HT1080 (cell line): ENCODE measurements at places on chromosomes 6 and 20. TPM values are rescaled to one million over a fixed set of nuclear protein-coding genes. Genes with fewer than 3 reads are reported as not detected.

GRCh38 chr20:64069614-64070243 is 6.7 kb downstream of the TCEA2 start:
- no peak for DNase-seq

The SLC2A10 gene
- 0.55 TPM in 1 of 2 replicates, not detected in the other for total RNA-seq

The RWDD2A gene
- total RNA-seq: 1.4 and 1.7 TPM in 2 replicates

The PHACTR1 gene
- total RNA-seq: 3.4 and 7.8 TPM in 2 replicates

The TINAG gene
- not detected in 2 replicates for total RNA-seq

DNA sequence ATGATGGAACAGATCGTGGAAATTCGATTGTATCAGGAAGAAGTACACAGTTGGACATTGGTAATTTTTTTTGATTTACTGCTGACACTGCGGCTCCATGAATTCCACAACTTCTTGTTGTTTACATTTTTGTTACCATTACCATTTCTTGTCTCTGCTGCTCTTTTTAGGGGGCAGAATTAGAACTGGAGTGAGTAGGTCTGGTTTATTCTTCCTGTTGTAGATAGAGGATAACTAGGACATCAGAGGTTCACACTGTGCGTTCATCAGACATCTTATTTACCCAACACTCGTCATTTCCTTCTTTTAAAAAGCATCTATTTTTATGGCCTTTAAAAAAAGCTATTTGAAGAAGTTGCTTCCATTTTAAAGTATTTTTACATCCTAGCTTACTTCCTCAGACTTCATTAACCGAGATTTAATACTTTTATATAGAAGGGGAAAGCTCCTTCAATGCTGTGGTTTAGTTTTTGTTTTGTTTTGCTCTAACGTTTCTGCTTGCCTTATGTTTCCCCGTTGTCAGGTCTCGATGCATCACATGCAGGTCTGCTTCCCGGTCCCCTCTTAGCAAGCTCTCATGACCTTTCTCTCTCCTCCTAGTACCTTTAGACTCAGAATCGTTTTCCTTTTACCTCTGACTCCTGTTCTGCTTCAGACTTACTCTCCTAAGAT is 139.1 kb downstream of the ARID1B start:
- DNase-seq: no peak

- peak; percentile 69 for DNase-seq
Measured at GRCh38 chr6:13923527-13924145, 1.1 kb upstream of the RNF182 start.

DNA sequence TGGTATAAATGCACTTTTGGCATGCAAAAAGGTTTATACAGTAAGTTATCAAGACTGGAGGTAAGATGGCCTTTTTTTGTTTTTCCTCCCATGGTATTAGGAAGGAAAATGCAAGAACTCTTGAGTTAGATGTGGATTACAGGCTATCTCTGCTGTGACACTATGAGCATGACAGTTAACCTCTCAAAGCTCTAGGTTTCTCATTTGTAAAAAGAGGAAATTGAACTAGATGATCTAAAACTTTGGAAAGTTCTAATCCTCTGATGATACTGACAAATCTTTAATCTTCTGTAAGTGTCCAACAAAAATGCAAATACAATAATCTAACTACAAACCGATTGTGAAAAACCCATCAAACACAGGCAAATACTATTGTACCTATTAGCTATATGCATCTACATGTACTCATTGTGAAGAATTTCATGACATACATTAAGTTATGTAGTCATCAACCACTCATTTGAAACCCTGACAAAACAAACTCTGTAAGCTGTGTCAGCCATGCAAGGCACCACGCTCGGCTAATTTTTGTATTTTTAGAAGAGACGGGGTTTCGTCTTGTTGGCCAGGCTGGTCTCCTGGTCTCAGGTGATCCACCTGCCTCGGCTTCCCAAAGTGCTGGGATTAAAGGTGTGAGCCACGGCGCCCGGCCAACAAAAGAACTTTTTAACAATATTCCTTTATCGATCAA is 4.2 kb downstream of the CDK19 start:
- no peak for DNase-seq

GRCh38 chr6:152170702-152171667 is 363.5 kb downstream of the ESR1 start:
- DNase-seq: peak; percentile 10

The GABRR2 gene
- 0.10 TPM in 1 of 2 replicates, not detected in the other for total RNA-seq

DNA sequence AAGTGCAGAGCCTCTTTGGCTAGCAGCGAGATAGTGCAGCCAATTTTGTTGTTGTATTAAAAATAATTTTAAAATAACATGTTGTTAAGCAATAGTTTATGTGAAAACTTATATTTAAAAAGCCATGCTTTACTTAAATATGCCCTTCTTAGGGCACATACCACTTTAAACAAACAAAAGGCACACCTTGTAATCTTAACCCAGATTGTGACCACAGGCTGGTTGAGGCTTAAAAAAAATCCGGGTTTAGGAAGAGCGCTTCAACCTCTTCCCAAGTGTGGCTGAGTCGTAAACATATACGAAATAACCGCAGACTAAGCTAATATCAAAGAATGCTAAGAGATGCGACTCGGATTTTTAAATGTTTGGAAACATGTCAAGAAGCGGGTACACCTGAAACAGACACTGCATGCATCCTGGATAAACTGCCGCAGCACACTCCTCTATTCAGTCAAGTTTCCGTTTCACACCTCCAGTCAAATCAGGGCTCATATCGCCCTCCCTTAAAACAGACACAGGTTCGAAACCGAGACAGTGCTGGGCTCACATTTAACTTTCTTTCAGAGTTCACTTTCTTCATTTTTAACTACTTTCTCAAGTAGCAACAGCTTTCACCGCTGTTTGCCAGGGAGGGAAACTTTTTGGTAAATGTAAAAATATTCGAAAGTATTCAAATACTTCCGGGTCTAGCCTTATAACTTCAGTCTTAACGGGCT is 1.5 kb downstream of the DEK start:
- peak; percentile 32 for DNase-seq

The ADGRF4 gene
- total RNA-seq: 0.97 and 1.8 TPM in 2 replicates

The NKX2-2 gene
- 0.13 TPM in 1 of 2 replicates, not detected in the other for total RNA-seq

GRCh38 chr6:2730353-2731107 is 20.2 kb downstream of the MYLK4 start:
- DNase-seq: no peak

DNA sequence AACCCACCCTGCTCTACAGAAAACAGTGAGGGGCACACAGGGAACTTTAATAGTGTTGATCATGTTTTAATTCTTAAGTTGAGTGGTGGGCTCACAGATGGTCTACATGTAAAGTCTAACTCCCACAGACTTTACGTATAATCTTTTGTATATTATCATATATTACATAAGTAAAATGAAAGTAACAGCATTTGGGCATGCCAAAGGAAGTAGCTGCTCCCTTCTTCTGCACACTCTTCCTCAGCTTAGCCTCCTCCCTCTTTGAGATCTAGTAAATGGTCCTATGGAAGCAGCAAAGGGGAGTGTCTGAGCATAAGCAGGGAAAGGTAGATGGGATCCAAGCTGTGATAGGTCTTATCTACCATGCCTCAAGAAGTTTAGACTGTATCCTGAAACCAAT is 11.2 kb downstream of the MED20 start:
- DNase-seq: no peak

GRCh38 chr20:32333988-32334885 is 23.9 kb upstream of the ASXL1 start:
- no peak for DNase-seq

- no peak for DNase-seq
Measured at GRCh38 chr6:7692453-7692784, 33.5 kb upstream of the BMP6 start.

The CYP24A1 gene
- total RNA-seq: 0.03 TPM in 1 of 2 replicates, not detected in the other

DNA sequence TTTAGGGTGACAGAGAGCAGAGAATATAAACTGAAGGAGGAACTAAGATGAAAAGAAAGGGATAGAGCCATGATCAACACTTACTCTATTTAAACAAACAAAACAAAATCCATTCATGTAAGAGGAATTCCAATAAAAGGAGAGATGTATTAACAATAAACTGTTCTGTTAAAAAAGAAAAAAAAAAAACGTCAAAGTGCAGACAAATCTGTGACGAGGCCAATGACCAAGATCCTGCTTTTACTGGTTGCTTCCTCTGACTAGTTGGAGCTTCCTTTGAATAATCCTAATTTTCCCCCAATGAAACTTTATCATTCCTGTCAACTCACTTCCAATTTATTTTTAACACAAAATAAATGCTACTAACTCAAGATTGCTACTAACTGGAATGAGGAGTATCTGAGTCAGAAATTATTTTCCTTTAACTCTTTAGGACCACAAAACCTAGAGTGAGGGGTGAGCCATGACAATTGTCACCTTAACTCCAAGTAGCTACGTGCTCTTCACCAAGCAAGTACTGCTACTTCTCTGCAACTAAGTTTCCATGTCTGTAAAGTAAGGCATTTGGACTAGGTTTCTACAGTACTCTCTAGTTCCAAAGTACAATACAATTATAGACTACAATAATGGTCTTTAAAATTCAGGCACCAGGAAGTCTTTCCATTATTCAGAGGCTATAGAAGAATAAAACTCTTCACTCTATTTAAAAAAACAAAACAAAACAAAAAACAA is 152.0 kb downstream of the PTPRK start:
- peak; percentile 5 for DNase-seq

GRCh38 chr6:107691062-107691751 is 132.9 kb downstream of the SCML4 start:
- peak; percentile 29 for DNase-seq

DNA sequence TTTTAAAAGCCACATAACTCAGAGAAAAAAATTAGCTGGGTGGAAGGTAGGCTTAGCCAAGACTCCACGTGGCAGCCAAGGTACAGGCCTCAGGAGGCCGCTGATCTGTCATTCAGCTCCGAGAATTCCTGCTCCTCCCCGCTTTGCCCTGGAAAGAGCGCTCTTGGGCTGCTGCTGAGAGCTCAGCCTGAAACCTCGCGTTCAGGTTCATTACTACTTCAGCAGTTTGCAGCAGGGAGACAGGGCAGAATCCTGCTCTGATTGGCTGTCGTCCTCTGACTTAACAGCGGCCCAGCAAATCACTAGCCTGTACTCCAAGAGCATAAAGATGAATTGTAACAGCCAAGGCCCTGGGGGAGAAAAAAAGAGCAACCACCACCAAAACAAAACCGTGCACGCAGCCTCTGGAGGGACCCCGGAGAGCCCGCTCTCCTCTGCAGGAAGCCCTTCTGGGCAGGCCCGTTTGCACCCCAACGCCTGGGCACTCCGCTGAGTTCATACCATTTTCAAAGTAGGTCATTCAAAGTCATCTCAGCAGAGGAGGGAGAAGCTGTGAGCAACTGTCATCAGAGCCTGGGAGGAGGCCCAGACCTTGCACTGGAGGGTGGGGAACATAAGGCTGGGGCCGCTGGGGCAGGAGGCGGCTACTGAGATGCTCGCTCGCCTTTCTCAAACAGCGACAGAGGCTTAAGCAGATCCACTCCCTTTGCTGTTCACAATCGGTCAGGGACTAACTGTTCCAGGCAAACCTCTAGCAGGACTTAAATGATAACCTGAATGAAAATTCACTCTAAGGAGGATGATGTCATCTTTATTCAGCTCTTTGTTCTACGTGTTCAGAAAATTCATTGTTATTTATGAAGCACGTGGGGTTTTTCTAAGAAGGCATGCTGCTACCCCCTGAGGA is 42.3 kb upstream of the ATXN1 start:
- DNase-seq: no peak

- DNase-seq: no peak
Measured at GRCh38 chr6:140480852-140481251, 1106.4 kb upstream of the CITED2 start.

DNA sequence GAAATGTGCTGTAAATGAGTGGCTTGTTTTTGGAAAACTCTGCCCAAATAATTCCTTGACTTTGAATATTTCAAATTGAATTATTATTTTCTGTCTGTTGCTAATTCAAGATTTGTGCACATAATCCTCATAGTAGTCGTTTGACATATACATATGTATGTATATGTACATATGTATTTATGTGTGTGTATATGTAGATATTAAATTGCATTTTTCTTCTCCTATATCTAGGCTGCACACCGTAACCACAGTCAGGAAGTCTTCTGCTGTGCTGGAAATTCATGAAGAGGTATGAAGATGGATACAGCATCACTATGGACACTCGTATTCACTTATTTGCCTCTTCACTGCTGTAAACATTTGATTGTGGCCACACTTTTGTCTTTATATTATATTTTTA is 29.6 kb downstream of the OPN5 start:
- DNase-seq: no peak

The NHLRC1 gene
- 0.31 TPM in 1 of 2 replicates, not detected in the other for total RNA-seq

The PLA2G7 gene
- not detected in 2 replicates for total RNA-seq

DNA sequence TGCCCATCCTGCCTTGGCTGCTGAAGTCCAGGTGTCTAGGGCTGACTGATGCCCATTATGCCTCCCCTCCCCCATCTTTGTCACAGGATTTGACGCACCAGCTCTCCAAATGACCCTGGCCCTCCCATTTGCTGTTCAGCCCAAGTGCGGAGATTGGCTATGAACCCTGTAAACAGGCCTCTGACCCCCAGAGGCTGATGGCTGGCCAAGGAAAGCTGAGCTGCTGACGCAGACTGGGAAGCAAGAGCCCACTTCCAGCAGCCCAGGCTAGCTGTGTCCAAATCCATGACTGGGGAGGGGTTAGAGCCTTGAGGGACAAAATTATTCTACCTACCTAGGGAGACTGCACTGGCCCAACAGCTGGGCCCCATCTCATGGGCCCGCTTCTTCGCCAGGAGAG is 797 bp upstream of the GNRH2 start:
- DNase-seq: no peak

GRCh38 chr6:4474810-4475209 is 301.4 kb upstream of the CDYL start:
- no peak for DNase-seq

The EMILIN3 gene
- not detected in 2 replicates for total RNA-seq

The CDC5L gene
- 22.6 and 23.5 TPM in 2 replicates for total RNA-seq

DNA sequence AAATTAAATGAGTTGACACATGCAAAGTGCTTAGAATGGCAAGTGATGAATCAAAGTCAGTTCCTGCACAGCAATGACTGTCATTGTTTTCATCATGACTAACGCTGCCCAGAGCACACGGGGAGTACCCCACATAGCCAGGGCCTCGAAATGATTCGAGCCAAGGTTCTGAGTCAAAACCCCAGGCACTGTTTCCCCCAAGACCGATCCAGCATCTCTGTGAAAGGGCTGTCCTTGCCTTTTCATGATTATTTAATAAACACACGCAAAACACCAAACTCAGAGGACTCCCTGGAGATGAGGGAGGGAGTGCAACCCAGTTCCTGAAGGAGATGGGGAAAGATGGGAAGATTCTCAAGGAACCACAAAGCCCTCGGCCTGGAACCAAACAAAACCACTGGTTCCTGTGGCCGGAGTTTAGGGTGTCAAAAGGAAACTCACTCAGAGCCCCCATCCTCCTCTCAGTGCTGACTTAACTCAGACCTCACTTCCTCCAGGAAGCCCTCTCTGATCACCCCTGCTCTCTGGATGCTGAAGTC is 3.8 kb downstream of the PREX1 start:
- DNase-seq: peak; percentile 98

DNA sequence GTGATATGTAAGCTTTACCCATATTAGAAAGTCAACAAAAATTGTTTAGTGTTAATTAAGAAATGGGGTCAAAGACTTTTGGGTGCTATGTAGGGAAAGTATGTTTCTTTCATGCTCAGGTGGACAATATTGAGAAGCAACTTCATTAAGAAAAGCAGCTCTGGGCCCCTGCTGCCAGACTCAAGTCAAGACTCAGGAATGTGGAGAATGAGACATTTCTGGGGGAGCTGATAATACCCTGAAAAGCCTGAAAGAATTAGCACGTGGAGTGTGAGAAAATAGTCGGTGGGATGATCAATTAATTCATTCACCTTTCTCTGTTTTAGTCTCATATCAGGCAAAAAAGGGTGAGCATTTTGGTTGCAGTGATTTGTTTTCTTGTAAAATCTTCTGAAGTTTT is 175.1 kb upstream of the IMPG1 start:
- no peak for DNase-seq

- peak; percentile 75 for DNase-seq
Measured at GRCh38 chr6:48101290-48101689, 9.7 kb downstream of the PTCHD4 start.

GRCh38 chr6:16787128-16787682 is 25.9 kb upstream of the ATXN1 start:
- DNase-seq: peak; percentile 26

The PDYN gene
- not detected in 2 replicates for total RNA-seq
